Chondrocyte (in vitro differentiated cells): ENCODE measurements at places on chromosomes 16 and 17. TPM values are rescaled to one million over a fixed set of nuclear protein-coding genes. Genes with fewer than 3 reads are reported as not detected.
A peak's percentile ranks its signal among the peaks of the same experiment; 100 is the strongest.

The TM4SF5 gene
- not detected in 3 replicates for total RNA-seq

The ADORA2B gene
- total RNA-seq, result 4.6 to 9.7 TPM (median 9.6 TPM) in 3 replicates

The MKS1 gene
- 11.5 to 16.9 TPM (median 16.2 TPM) in 3 replicates for total RNA-seq

DNA sequence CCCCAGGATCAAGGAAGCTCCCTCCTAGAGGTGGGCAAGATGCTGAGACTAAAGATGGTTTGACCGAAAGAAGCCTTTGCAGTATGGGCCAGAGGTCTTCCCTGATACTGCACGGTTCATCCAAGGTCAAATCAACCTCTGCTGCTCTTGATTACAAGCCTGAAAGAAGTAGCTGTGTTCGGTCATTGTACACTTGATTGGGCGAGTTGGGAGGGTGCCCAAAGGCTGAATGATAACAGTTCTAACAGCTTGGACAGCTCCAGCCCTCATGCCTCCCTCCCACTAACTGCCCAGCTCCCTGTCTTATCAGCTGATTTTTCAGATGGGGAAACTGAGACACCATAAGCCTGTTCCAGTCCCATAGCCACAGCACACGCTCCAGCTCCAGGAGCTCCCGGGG lies 42.8 kb downstream of the ABCC12 start:
- DNase-seq, result no peak

GRCh38 chr16:12390644-12391043 lies 413.0 kb downstream of the CPPED1 start:
- DNase-seq, result no peak

DNA sequence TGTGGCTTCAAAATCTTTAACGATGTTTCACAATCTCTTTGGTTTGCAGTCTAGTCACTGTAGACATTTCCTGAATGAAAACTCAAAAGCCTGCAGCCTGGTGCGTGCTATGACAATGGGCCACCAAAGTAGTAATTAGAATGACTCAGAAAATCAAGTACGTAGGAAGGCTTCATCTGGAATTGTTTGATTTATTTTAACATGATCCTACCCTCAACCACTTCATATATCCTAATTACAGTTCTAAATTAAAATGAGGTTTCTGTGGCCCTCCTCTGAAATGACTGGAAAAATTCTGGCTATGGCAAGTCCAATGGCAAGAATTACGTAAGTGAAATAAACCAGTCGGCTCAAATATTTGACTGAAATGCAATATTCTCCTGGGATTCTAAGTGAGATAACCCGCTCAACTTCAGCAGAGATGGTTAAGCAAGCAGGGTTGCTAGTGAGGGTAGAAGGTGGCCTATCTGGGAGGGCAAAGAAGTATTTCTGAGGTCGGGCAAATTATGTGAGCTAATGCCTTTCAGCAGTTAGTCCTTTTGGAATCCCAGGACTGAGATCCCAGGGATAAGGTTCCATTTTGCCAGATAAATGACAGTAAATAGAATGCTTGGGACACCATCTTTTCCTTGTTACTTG lies 145.6 kb upstream of the MYOCD start:
- DNase-seq, result no peak

DNA sequence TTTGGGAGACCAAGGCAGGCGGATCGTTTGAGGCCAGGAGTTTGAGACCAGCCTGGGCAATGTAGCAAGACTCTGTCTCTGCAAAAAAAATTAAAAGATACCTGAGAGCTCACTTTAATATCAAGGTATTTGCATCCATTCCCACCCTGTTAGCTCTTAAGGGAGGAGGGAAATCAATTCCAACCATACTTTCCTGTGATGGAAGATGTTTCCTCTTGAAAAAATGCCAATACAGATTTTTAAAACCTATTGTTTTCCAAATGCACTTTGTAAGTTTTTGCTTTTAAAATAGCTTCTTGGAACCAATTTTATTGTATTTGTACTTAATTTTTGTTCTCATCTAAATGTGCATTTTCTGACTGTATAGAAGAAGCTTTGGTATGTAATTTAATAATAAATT lies 49.2 kb downstream of the GOSR1 start:
- no peak for DNase-seq

DNA sequence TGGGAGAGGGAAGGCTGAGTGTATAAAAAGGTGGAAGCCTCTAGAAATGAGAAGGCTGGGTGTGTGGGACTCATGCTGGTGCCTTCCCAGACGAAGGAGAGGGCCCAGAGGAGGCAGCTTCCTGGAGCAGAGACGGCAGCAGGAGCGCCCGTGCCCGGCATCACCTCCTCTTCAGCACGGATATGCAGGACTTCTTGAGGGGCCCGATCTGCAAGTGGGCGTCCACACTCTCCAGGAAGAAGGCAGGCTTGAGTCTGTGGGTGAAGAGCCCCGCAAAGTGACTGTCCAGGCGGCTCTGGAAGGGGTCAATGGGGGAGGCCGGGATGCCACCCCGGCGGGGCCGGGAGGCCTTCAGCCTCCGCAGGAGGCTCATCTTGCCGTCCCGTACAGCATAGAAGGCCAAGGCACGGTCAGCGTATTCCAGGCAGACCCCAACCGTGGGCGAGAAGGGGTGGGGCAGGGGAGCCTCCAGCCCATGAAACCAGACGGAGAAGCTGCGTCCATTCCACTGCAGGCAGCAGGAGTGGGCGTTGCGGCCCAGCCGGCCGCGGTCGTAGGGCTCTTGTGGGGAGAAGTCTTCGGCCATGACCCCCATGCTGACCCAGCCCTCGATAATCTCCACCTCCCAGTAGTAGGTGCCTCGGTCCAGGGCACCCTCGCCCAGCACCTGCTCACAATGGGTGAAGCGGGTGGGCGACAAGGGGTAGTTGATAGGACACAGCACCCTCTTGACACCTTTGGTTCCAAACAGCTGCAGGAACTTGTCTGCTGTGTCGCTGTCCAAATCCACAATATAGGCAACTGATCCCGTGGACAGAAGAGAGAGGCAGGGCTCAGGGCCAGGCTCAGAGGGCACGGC lies 3.8 kb downstream of the TRIM47 start:
- no peak for DNase-seq

- DNase-seq, result peak; percentile 0
These were observed 6.0 kb upstream of the AQP8 start for GRCh38 chr16:25210758-25211157.

- no peak for DNase-seq
These were observed 499 bp downstream of the PIP4K2B start for GRCh38 chr17:38798614-38799500.

- peak; percentile 81 for DNase-seq
These were observed 21.9 kb downstream of the C1QTNF1 start for GRCh38 chr17:79045842-79046196.

DNA sequence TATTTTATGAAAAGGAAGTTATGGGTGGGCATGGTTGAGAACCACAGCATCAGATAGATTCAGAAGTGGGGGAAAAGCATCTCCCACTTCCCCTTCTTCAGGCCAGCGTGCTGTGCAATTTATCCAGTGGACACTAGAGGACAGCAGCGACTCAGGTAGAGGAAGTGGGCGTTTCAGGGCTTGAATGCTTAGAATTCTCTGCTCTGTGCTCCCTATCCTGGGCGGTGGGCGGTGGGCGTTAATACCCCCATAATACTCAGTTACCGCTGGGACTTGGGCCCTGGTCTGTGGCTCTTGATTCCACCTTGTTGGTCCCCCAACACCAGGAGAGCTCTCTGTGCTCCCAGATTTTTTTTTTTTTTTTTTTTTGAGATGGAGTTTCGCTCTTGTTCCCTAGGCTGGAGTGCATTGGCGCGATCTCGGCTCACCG lies 3.7 kb upstream of the LYZL6 start:
- DNase-seq, result no peak

GRCh38 chr17:15650741-15651582 lies 31.5 kb upstream of the FBXW10B start:
- no peak for DNase-seq

- DNase-seq, result no peak
These were observed 76.1 kb downstream of the TNRC6C start for GRCh38 chr17:78034429-78035091.

- peak; percentile 59 for DNase-seq
These were observed 70.1 kb downstream of the CMIP start for GRCh38 chr16:81514568-81515258.

DNA sequence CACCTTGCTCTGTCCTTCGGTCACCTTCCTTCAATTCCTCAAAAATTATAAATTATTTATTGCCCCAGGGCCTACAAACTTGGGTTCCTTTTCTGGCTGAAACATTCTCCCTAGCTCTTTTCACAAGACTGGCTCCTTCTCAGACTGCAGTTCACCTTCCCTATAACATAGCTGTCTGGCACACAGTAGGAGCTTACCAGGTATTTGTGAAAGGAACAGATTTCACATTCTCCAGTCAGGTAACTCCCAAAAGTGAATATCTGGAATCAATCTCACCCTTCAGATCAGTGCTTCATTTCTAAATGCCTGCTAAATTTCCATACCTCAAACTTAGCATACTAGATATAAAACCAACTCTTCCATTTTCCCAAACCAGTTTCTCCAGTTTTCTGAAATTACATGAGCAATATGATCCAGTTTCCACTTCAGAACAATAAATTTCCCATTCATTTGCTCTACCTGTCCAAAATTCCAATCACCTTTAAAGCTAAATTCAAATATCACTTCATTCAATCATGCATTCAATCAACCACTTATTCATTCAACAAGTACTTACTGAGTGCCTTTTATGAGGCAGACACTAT lies 6.1 kb downstream of the RFFL start:
- no peak for DNase-seq

DNA sequence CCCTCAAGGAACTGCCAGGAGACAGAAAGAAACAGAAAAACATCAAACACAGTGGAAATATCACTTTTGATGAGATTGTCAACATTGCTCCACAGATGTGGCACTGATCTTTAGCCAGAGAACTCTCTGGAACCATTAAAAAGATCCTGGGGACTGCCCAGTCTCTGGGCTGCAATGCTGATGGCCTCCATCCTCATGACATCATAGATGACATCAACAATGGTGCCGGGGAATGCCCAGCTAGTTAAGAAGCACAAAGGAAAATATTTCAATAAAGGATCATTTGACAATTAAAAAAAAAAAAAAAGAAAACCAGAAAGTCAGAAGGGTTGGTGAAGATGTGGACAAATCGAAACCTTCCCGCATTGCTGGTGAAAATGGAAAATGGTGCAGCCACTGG lies 14.9 kb upstream of the CHMP6 start:
- DNase-seq, result no peak

The GINS2 gene
- total RNA-seq, result 3.1 to 10.9 TPM (median 3.8 TPM) in 3 replicates

GRCh38 chr17:44828919-44829522 lies 1.1 kb downstream of the GJC1 start:
- no peak for DNase-seq

DNA sequence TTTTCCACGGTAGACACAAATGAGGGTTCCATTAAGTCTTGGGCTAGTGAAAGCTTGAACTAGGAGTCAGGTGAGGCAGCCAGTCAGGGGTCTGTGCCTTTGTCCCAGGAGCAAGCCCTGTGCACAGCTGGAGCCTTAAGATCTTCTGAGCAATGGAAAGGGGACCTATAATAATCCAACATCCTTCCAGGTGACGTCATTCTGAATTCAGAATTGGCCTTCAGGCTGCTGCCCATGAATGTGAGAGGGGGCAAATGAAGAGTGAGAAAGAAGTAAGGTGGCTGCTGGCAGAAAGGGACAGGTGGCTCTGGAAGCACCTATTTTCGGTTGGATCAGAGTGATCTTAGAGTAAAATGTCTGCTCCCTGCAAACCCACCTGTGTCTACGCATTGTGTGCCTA lies 488.1 kb upstream of the CDH5 start:
- DNase-seq, result no peak

The METTL22 gene
- total RNA-seq, result 33.5 to 39.9 TPM (median 33.9 TPM) in 3 replicates

The TMEM114 gene
- not detected in 3 replicates for total RNA-seq

GRCh38 chr16:52562770-52563169 lies 15.8 kb upstream of the TOX3 start:
- no peak for DNase-seq
